ENCODE measurements at places on chromosomes 6 and 20. TPM values are rescaled to one million over a fixed set of nuclear protein-coding genes. Genes with fewer than 3 reads are reported as not detected.

DNA sequence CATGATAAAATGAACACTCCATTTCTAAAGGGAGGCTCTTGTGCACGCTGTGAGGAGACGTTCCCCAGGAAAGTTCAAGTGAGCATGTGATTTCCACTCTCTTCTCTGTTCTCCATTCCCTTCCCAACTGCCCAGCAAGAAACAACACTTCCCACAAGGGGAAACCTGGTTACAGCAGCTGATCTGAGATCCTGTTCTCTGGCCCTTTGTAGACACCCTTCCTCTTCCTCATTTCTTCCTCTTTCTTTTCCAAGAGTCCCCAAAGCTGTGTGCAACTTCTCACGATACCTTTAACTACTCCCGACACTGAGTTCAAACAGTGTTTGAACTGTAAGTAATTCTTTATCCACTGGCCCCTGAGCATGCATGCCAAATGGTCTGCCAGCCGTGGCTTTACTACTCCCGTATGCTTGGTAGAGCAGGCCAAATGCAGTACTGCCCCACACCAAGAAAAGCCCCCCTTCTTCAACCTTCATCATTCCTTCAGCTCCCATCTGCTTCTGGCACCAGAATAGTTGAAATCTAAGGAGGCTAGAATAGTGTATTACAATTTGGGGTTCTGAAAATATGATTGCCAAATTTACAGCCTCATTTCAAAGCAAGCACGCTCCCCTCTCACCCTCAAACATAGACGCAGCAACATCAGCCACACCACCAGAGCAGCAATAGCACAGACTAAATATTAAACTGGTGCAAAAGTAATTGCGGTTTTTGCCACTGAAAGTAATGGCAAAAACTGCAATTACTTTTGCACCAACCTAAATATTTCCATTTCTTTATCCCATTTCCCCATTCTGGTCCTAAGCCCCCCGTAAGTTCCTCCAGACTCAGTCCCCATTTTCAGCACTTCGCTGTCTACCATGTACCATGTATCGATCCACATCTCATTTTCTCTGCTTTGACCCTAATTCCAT, 4.3 kb downstream of the HLA-DMB start:
- no peak overlapping the region for H3K27ac ChIP-seq
- DNase-seq: no peak
- H3K4me3 ChIP-seq: no peak overlapping the region
- H3K27me3 ChIP-seq: no peaks in the 10 kb centered on the region
- H3K36me3 ChIP-seq: no peaks in the 10 kb centered on the region

- no peaks in the 10 kb centered on the region for H3K36me3 ChIP-seq
- no peak for DNase-seq
- H3K27me3 ChIP-seq: peaks cover 7% of the 10 kb centered on the region
- no peak overlapping the region for H3K27ac ChIP-seq
These were observed 6.9 kb downstream of the TCF15 start for GRCh38 chr20:603116-603640.

DNA sequence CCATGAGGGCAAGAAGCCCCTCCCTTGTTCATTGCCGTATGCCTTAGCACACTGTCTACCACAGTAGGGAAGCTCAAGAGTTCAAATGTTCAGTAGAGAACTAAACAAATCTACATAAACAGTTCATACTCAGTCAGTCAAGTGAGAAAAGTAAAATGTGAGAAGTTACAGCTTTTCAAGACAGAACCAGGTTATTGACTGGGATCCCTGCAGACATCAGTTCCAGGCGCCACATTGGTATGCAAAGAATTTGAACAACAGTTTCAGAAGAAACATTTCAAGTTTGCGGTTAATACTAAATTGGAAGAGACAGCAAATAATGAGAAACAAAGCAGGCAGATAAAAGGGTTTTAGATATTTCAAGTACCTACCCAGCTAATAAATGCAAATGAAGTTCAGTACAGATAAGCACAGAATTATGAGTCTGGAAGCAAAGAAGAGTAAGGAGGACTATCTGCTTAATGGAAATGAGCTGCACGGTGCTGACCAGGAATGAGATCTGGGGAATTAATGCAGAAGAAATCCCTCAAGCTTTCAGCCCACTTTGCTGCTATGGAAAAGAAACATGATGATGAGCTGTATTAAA, 246.2 kb downstream of the HACE1 start:
- H3K27ac ChIP-seq: no peak overlapping the region
- DNase-seq: no peak
- no peaks in the 10 kb centered on the region for H3K27me3 ChIP-seq
- no peaks in the 10 kb centered on the region for H3K4me1 ChIP-seq
- H3K4me3 ChIP-seq: no peak overlapping the region

DNA sequence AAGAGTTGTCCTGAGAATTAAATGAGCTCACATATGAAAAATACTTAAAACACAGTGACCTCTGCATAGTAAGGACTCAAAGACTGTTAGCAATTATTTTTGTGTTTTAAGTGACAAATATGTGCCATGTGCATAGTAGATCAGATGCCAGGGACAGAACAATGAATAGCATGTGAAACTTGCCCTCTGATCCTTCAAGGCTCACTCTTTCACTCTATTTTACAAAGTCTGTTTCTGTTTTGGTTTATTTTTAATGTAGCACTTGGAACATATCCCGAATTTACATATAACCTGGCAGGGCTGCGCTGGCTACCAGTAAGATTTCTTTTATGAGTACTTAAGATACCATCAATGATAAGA, 135.5 kb upstream of the TNFAIP3 start:
- H3K27me3 ChIP-seq: no peaks in the 10 kb centered on the region
- H3K4me3 ChIP-seq: no peak overlapping the region
- H3K36me3 ChIP-seq: no peaks in the 10 kb centered on the region
- H3K4me1 ChIP-seq: peaks cover 8% of the 10 kb centered on the region

DNA sequence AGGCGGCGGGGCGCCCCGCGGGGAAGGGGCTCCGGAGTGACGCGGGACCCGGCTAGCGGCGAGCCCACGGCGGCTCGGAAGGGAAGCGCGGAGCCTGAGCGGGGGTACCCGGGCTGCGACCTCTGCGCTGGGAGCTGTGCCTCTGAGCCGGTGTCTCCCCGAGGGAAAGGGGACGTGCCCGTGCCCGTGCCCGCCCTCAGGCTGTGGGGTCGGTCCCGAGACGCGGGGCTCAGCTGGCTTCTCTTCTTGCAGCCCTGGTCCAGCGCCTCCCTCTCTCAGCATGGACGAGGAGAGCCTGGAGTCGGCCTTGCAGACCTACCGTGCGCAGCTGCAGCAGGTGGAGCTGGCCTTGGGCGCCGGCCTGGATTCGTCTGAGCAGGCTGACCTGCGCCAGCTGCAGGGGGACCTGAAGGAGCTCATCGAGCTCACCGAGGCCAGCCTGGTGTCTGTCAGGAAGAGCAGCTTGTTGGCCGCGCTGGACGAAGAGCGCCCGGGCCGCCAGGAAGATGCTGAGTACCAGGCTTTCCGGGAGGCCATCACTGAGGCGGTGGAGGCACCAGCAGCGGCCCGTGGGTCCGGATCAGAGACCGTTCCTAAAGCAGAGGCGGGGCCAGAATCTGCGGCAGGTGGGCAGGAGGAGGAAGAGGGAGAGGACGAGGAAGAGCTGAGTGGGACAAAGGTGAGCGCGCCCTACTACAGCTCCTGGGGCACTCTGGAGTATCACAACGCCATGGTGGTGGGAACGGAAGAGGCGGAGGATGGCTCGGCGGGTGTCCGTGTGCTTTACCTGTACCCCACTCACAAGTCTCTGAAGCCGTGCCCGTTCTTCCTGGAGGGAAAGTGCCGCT, 686 bp downstream of the ZGPAT start:
- no peak for DNase-seq
- H3K27ac ChIP-seq: peak overlapping the region; percentile 71
- H3K27me3 ChIP-seq: no peaks in the 10 kb centered on the region
- peaks cover 47% of the 10 kb centered on the region for H3K4me1 ChIP-seq

DNA sequence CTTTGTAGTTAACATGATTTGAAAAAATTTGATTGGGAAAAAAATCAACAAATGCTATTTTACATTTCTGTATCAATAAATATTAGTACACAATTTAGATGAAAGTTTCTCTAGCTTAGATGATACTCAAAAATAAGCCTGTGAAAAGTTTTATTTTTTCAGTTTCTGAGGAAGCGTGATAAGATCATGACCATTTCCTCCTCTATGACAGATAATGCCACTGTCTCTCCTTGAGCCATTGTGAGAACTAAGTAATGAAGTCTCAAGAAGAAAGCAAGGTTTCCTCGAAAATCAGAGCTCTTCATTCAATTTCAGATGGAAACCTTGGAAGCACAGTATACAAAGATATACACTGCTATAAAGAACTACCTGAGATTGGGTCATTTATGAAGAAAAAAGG, 395.0 kb downstream of the HDGFL1 start:
- DNase-seq: no peak
- H3K4me3 ChIP-seq: no peak overlapping the region
- H3K27ac ChIP-seq: no peak overlapping the region
- H3K36me3 ChIP-seq: no peaks in the 10 kb centered on the region

- peaks cover 14% of the 10 kb centered on the region for H3K36me3 ChIP-seq
- no peaks in the 10 kb centered on the region for H3K4me1 ChIP-seq
- H3K4me3 ChIP-seq: no peak overlapping the region
- no peak overlapping the region for H3K27ac ChIP-seq
- no peak for DNase-seq
These were observed 60.4 kb downstream of the SCAND1 start for GRCh38 chr20:35893942-35894341.

DNA sequence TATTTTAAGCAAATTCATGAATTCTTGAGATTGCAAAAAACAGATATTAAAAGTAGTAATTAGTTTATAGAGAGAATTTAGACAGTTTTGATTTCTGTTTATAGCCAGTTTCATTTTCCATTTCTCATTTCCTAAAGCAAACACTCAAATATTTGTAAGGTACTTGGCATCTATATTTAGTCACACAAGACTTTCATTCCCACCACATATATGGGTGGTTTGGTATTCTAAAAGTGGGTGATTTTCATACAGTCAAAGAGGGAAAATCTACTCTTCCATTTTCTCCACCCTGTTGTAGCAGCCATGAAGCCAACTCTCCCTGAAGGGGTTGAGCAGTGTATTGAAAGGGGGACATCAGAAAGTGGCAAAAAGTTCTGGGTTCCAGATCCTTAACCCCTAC, 181.1 kb upstream of the SUPT3H start:
- no peaks in the 10 kb centered on the region for H3K36me3 ChIP-seq
- H3K4me1 ChIP-seq: no peaks in the 10 kb centered on the region
- no peaks in the 10 kb centered on the region for H3K27me3 ChIP-seq
- no peak overlapping the region for H3K4me3 ChIP-seq

DNA sequence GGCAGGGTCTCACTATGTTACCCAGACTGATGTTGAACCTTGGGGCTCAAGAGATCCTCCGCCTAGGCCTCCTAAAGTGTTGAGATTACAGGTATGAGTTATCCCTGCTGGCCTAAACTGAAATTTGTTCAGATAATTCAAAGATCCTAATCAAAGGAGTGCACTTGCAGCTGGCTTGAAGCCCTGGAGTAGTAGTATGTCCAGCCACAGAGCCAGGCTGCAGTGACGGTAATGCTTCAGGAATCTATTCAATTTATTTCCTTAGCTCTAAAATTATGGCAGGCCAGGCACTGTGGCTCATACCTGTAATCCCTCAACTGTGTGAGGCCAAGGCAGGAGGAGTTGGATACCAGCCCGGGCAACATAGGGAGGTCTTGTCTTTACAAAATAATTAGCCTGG, 1.4 kb upstream of the DDX43 start:
- no peak for DNase-seq
- no peaks in the 10 kb centered on the region for H3K36me3 ChIP-seq
- no peak overlapping the region for H3K4me3 ChIP-seq
- H3K27me3 ChIP-seq: no peaks in the 10 kb centered on the region
- peaks cover 24% of the 10 kb centered on the region for H3K4me1 ChIP-seq

GRCh38 chr6:133083248-133083967, 157.7 kb upstream of the EYA4 start:
- no peak for DNase-seq
- no peaks in the 10 kb centered on the region for H3K27me3 ChIP-seq
- H3K36me3 ChIP-seq: no peaks in the 10 kb centered on the region

DNA sequence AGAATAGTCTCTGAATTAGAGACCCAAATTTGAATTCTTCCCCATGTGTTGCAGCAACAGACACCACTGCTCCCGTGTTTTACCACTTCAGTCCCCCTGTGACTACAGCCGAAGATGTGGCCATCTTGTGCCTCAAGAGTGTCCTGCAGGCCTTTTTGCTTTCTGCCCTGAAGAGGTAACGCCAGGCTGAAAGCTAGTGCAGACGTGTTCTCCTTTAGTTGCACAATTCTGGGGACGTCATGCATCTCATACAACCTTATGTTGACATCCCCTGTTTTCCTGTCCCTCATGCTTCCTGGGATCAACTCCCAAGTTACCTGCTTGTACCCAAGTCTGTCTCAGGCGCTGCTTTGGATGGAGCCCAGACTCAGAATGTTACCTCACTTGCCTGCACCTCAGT, 69.1 kb upstream of the SLC22A23 start:
- no peak for DNase-seq
- no peaks in the 10 kb centered on the region for H3K36me3 ChIP-seq
- no peak overlapping the region for H3K4me3 ChIP-seq
- no peak overlapping the region for H3K27ac ChIP-seq
- H3K4me1 ChIP-seq: no peaks in the 10 kb centered on the region

DNA sequence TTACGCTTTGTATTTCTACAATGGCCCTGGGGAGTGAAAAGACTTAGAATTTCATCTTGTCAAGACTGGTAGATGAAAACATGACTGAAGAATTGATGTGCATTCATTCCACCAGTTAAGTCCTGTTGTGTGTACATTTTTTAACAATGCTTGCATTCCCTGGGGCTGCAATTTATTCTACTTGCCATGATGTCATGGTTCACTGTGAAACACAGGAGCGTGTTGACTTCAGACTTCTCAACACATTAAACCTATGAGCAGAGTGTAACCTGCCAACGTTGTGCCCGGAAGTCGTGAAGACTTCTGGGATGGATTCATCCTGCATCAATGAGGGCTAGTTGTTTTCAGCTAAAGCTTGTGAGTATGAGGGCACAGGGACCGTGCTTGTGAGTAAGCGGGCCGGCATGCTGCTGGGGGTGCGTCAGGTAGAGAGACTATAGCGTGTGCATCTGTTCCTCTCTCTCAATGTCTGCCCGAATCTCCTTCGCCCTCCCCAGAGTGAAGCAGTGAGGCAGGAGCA, 26.3 kb upstream of the RIMS4 start:
- H3K4me3 ChIP-seq: no peak overlapping the region
- no peak for DNase-seq
- no peak overlapping the region for H3K27ac ChIP-seq
- peaks cover 8% of the 10 kb centered on the region for H3K27me3 ChIP-seq

GRCh38 chr20:434221-434620, 26.1 kb downstream of the RBCK1 start:
- no peak for DNase-seq
- H3K4me1 ChIP-seq: peaks cover 52% of the 10 kb centered on the region
- H3K27ac ChIP-seq: no peak overlapping the region
- H3K27me3 ChIP-seq: no peaks in the 10 kb centered on the region
- H3K4me3 ChIP-seq: no peak overlapping the region

The RNF144B gene
- 2.3 TPM for total RNA-seq

The CAP2 gene
- total RNA-seq: not detected

The NFATC2 gene
- 33.2 TPM for total RNA-seq

The LHFPL5 gene
- not detected for total RNA-seq

The TAGAP gene
- total RNA-seq: 261 TPM

The MYB gene
- total RNA-seq: 2.0 TPM

The VSX1 gene
- total RNA-seq: not detected

The NNAT gene
- total RNA-seq: not detected
